ENCODE measurements at places on chromosomes 4 and X. TPM values are rescaled to one million over a fixed set of nuclear protein-coding genes. Genes with fewer than 3 reads are reported as not detected.
A peak's percentile ranks its signal among the peaks of the same experiment; 100 is the strongest.

- no peak for DNase-seq
- H3K4me1 ChIP-seq, result no peaks in the 10 kb centered on the region
- H3K36me3 ChIP-seq, result no peaks in the 10 kb centered on the region
- H3K4me3 ChIP-seq, result no peak overlapping the region
- no peak overlapping the region for H3K27ac ChIP-seq
- H3K27me3 ChIP-seq, result no peaks in the 10 kb centered on the region
Observed at GRCh38 chr4:110660755-110661154, 37.9 kb upstream of the PITX2 start.

DNA sequence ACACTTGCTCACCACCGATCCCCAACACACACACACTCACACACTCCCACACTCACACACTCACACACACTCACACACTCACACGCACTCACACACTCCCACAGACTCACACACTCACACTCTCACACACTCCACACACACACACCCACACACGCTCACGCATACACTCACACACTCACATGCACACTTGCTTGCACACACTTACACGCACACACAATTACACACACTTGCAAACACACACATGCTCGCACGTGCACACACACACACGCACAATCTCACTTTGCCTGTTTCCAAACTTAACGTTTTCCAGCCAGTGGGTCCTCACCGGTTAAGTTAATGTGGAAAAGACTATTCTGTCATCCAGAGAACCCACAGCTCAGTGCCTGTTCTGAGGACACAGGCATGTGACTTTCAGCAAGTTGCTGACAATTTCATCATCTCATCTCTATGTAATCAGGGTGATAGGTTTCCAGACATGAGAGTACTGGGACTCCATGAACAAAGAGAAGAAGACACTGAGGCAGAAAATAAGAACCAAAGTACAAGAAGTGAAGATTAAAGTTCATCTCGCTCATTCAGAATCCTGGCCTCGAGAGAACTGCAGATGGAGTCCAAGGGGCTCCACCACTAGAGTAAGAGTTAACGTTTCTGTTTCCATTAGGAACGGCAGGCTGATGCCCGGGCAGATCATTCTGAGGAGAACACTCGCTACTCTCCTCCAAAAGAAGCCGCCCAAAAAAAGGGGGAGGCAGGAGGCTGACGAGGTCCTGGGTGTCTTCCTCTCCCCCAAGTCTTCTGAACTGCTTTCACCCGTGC is 153.2 kb upstream of the FRG1 start:
- H3K27me3 ChIP-seq, result no peaks in the 10 kb centered on the region
- H3K4me3 ChIP-seq, result no peak overlapping the region
- no peaks in the 10 kb centered on the region for H3K4me1 ChIP-seq

DNA sequence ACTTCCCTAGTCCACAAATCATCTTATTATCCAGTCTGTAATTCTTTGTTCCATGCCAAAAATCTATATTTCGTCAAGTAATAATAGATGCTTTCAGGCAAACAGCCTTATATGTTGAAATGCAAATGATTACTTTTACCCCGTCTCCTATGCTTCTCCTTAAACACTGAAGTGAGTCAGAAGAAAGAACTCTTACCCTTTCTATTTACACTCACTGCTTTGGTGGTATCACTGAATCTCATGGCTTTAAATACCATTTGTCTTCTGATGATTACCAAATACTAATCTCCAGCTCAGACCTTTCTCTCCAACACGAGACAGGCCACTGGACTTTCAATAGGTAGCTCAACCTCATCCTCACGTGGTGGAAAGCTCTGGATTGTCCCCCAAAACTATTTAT is 558.1 kb downstream of the IL1RAPL1 start:
- no peaks in the 10 kb centered on the region for H3K36me3 ChIP-seq
- no peak for DNase-seq
- H3K4me3 ChIP-seq, result no peak overlapping the region
- H3K27me3 ChIP-seq, result no peaks in the 10 kb centered on the region
- H3K27ac ChIP-seq, result no peak overlapping the region

DNA sequence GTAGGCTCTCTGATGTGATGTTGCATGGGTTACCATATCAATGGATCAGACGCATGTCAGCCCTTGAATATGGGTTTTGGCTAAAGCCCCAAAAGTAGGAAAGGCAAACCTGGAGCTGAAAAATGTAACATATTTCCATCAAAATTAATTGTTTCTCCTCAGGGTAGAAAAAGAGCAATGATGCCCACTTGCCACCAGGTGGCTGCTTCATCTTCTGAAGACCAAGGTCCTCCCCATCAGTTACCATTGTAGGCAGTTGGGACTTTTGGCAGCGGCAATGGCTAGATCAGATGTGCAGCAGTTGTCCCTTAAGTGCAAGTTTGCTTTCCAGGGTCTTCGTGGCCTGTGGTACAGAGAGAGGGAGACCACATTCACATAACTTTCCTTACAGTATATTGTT is 118.2 kb downstream of the NAF1 start:
- H3K27ac ChIP-seq, result no peak overlapping the region
- H3K27me3 ChIP-seq, result no peaks in the 10 kb centered on the region
- no peaks in the 10 kb centered on the region for H3K36me3 ChIP-seq

- no peak overlapping the region for H3K27ac ChIP-seq
- no peaks in the 10 kb centered on the region for H3K4me1 ChIP-seq
- H3K4me3 ChIP-seq, result no peak overlapping the region
- H3K27me3 ChIP-seq, result no peaks in the 10 kb centered on the region
Observed at GRCh38 chr4:126558596-126558995, 1074.2 kb upstream of the INTU start.

DNA sequence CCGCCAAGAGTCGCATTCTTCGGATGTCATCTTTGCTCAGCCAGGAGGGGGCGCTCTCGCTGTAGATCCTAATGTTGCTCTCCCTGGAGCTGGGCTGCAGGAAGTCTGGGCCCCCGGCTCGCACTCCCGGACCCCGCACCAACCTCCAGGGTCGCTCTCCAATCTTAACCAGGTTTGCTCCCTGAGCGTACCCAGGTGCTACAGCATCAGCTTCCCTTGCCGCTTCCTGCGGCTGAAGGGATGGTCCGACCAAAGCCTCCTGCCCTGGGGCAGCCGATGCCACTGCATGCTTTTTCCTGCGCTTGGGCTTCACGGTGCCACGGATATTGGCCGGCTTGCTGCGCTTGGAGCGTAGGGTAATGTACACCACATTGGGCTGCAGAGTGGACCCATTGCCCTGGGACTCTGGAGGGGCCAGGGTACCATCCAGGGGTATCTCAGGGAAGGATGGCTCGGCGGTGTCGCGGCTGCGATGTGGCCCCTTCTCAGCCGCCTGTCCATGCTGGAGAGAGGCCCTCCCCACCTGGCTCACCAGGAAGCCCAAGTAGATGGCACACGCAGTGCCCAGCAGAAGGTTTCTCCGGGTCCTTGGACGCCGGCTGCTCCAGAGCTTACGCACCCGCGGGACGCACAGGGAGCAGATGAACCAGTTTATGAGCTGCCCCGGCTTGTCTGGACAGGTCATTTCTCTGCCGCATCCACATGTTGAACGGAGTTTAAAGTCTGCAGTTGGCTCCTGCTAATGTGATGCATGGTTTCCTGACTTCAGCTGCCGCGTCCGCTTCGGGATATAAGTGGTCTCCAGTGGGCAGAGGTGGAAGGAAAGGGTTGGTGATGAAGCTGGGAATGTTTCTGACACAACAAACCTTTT is 1.9 kb downstream of the GASK1B start:
- H3K27me3 ChIP-seq, result no peaks in the 10 kb centered on the region
- peak; percentile 59 for DNase-seq
- no peaks in the 10 kb centered on the region for H3K36me3 ChIP-seq
- H3K4me3 ChIP-seq, result no peak overlapping the region
- no peak overlapping the region for H3K27ac ChIP-seq

Gene ELF4
- 31.7 TPM for total RNA-seq

Gene ADH1A
- total RNA-seq, result not detected

Gene KLHL13
- 3.6 TPM for total RNA-seq

Gene SUV39H1
- 9.5 TPM for total RNA-seq

Gene PAGE2B
- total RNA-seq, result not detected
